ENCODE measurements at places on chromosomes 2 and 18.

DNA sequence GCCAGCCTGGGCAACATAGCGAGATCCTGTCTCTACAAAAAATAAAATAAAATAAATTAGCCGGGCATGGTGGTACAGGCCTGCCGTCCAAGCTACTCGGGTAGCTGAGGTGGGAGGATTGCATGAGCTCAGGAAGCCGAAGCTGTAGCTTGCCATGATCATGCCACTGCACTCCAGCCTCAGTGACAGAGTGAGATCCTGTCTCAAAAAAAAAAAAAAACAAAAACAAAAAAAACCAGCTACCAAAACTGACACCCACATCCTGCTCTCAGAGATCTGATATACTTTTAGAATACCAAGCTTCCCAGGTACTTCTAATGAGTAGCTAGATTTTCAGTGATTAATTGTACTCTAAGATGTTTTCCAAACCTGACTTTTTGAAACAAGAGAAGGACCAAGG, 74.0 kb downstream of the TTC27 start:
- DNase-seq = no peak

- DNase-seq = no peak
Measured at GRCh38 chr18:60044290-60045006, 144.7 kb downstream of the PMAIP1 start.

- DNase-seq = peak; percentile 53
Measured at GRCh38 chr2:196170606-196171247, 651 bp downstream of the STK17B start.

DNA sequence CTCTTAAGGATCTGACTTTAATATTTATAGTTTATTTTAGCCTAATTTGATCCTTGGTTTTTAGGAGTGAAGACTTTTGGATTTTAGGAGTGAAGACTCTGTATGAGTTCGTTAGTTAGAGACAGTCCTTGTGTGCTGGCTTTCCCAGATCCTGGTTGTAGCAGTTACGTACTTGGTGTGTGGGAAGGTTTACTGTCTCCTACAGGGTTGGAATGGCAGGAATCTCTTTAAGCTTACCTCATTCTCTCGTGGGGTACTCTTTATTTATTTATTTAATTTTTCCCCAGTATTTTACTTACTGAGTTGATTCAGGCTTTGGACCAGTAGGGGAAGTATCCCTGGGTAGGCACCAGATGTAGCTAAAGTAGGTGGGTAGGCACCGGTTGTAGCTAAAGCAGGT, 1.8 kb upstream of the CXCR2 start:
- no peak for DNase-seq

DNA sequence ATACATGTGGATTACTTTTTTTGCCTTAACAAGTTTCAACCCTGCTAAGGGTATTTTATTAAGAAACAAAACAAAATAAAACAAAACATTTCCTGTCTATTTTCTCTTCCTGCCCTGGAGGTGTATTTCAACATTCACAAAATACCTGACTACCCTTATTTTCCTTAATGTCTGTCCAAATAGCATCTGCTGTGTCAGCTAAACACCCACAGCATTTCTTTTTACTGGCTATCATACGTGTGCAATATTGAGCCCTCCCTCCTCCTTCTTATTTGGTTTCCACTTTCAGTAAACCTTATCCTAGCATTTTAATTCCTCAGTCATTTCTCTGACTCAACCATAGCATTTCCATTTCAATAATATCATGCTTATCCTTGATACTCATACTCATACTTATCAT, 1420.0 kb upstream of the ZEB2 start:
- DNase-seq = no peak

GRCh38 chr2:168118733-168119514, 128.5 kb downstream of the STK39 start:
- peak; percentile 93 for DNase-seq

DNA sequence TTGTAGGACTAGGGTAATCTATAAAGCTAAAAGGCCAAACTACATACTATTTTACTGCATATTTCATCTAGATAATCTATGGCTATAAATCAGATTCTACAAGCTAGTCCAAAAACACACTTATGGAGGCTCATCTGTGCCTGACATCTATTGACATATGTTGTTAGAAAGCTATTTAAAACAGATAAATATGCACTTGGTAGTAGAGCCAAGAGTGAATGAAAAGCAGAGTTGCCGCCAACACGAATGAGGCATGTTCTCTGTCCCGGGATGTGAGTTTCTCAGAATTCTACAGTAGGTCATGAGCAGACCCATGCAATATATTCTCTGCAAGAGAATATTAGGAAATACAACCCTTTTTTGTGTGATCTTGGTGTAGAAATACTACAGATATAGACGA, 66.7 kb upstream of the LPIN2 start:
- DNase-seq = no peak

DNA sequence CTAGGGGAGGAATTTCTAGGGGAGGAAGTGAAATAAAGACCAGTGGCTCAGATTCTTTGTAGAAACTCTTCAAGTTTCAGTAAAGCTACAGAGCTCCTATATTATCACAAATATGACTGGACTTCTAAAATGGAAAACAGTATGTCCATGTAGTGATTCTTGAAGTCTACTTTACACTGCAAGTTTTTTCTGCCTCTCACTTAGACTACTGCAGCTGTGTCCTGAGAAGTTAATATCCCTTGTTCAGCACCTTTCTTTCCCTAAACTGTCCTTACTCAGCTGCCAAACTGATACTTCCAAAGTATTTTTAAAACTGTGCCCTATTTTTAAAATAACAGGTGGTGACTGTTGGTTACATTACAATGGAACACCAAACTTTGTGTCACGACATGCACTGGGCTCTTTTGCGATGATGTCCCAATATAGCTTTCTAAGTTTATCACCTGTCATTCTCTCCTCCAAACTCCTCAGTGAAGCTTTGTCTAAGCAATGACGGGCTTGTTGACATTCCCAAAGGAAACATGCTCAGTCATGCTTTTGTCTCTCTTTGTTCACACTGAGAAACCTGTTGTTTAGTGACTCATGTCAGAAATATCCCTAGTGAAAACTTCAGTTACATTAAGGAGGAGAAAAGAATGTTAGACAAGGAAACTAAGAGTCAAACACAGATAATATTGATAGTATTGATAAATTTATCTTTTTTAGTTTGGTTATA, 341.1 kb downstream of the ARL6IP6 start:
- DNase-seq = no peak

- no peak for DNase-seq
Measured at GRCh38 chr18:10524507-10525370, 1.1 kb upstream of the NAPG start.

- DNase-seq = no peak
Measured at GRCh38 chr18:38923126-38923525, 1357.5 kb upstream of the CELF4 start.

DNA sequence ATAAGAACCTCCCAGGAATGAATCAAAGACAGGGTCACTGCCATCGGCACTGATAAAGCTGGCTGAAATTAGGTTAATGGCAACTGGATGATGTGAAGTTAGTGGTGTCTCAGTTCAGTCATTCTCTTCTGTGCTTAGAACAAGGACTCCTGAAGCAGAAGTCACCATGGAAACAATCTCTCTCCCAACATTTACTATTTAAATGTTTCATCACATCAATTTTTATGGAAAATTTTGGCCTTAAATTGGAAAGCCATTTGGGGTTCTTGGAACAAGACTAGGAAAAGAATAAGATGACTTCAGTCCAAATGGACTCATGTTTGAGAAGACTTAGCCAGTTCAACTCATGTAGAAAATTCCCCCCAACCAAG, 15.5 kb upstream of the ARL5A start:
- no peak for DNase-seq

GRCh38 chr18:14978962-14979535, 231.1 kb downstream of the ANKRD30B start:
- DNase-seq = no peak

DNA sequence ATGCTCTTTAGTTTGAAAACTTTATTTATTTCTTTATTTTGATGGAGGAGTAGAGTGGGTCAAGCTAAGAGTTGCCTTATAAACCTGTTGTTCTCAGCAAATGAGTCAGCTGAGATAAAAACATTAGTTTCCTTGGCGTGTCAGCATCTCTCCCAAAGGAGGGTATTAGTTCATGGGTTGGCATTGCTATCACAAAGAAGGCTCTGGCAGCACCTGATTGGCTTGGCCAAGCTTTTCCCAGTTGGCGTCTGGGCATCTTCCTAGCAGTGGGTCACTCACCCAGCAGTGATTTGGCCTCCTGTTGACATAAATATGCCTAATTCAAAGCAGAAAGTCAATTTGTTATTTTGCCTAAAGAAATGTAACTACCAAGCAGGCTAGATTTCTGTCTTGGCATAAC, 200.7 kb upstream of the TNP1 start:
- no peak for DNase-seq

GRCh38 chr18:48740068-48740440, 201.2 kb downstream of the CTIF start:
- DNase-seq = no peak

DNA sequence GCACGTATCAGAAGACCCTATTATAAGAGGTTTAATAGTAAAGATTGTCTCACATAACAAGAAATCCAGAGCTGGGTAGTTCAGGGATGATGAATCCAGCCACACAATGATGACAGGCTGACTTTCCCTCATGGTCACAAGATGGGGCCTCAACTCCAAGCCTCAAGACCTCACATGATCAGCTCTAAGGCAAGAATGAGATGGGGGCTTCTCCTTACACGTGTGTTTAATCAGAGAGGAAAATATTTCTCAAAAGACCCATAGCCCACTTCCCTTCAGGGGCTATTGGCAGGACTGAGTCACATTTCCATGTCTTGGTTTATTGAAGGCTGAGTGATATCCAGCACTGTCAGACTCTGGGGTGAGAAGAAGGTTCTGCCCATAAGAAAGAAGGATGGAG, 100.2 kb upstream of the FOSL2 start:
- DNase-seq = no peak

- DNase-seq = peak; percentile 87
Measured at GRCh38 chr2:73293534-73294171, at the start of gene EGR4. TSS of gene EGR4 (minus strand) at chr2:73293548. CDS start at chr2:73293317, 231 bp downstream.

DNA sequence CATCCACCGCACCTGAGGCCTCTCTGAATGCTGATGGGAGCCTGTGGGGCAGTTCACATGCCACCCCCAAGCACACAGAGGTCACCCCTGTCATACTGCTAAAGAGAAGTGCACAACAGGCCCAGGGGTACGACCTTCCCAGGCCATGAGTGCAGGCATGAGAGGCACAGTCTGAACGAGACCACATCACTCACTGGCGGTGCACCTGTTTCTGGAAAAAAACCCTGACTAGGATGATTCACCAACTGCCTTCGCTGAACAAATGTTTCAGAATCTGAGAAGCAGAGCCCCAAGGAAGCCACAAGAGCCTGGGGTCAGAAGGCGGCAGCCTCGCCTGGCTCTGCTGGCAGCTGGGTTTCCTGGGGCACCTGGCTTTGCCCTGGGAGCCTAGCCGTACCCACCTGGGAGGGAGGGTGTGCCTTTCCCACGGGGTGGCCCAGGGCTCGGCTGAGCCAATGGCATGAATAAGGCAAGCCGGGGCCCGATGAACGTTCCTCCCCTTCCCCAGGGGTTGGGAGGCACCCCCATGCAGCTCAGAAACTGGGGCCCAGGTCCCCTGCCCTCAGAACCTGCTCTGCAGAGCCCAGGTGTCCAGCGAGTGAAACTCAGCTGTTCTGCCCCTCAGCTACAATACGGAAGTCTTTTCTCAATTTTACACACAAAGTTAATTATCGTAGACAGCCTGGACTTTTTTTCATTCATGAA, 73.8 kb downstream of the HDAC4 start:
- DNase-seq = no peak

DNA sequence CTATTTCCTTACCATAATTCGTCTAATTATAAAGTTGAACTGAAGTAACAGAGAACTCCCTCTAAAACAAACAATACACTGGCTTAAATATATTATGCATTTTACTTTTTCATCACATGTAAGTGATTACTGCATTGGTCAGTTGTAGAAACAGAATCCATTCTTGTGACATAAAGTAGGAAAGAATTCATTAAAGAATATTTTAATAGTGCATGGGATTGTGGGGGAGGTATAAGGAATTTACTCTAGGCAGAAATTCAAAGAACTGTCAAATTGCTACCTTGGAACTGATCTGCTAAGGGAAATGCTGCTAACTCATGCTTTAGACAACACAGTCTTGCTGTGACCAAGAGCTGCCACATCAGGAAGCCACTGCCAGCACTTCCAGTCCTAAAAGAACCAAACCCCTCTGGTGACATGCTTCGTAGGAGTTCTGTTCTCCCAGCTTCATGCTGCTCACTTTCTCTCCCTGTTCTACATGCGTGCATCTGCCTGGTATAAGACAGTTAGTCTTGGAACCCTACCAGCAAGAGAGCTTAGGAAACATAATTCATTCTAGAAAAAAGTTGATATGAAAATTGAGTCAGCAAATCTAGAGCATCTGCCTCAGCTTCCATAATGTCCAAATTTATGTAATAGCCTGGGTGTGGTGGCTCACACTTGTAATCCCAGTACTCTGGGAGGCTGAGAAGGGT, 1137.6 kb upstream of the NXPH2 start:
- DNase-seq = no peak

- no peak for DNase-seq
Measured at GRCh38 chr18:77115192-77115953, 17.2 kb downstream of the MBP start.

DNA sequence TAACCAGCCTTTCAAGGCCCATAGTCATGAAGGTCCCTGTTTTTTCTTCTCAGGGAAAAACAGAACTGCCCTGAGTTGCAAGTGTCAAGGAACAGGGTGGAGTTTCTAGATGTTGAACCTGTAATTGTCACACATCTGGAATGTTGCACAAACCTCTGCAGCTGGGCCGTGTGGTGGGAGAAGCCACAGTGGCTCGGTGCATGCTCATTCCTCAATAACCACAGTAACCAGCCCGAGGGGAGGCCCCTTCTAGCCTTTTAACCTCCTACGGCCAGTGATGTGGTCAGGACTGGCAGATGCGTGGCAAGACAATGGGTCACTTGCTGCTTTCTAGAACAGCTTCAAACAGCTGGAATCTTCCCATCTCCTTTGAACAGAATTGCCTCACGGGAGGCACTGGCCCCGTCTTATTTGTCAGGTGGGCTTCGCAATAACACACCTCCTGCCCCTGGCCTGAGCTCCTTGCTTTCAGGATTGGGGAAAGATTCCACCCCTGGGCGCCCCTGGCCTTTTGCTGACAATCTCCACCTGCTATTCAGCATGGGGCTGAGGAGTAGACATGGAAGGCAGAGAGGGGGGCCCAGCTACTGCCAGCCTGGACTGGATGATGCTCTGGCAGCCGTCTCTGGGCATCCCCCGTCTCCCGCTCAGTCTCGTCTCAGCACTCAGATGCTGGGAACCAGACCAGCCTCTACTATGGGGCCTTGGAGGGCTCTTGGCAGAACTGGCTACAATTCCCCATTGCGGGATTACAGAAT, 102.9 kb downstream of the KLHL29 start:
- no peak for DNase-seq

- DNase-seq = no peak
Measured at GRCh38 chr2:38264396-38265221, 112.5 kb downstream of the ATL2 start.

DNA sequence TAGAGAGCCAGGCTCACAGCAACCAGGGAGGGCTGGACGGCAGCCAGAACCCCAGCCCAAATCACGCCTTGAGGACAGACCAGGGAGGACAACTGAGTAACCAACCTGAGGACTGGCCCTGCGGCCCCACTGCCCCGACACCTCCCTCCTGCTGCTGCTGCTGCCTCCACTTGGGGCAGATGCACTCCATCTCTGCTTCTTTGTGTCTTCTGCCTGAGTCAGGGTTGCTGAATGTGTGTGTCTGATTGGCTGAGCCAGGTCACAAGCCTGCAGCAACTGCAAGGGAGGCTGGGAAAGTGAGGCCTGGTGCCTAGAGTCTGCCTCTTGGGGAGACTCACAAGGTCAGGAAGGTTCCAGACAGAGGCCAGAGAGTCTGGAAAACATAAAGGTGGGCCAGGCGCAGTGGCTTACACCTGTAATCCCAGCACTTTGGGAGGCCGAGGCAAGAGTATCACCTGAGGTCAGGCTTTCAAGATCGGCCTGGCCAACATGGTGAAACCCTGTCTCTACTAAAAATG, 83.4 kb downstream of the ZFP36L2 start:
- DNase-seq = no peak

Measured in NCI-H2227 treated with DMSO at 0.1 percent for 48 hours (cell line).